ENCODE measurements at places on chromosomes 16 and 17. TPM values are rescaled to one million over a fixed set of nuclear protein-coding genes. Genes with fewer than 3 reads are reported as not detected.

Gene CD300H
- not detected for total RNA-seq

Gene EVI2A
- total RNA-seq = 2.2 TPM

Gene HAS3
- 4.7 TPM for total RNA-seq

Gene SLFN13
- total RNA-seq = 2.2 TPM

Gene SRL
- 2.5 TPM for total RNA-seq

Gene RND2
- total RNA-seq = 15.7 TPM

Gene C16orf96
- total RNA-seq = 10.3 TPM

GRCh38 chr16:16147316-16147999 lies 75.8 kb downstream of the ABCC6 start:
- H3K36me3 ChIP-seq = no peaks in the 10 kb centered on the region
- H3K27me3 ChIP-seq = no peaks in the 10 kb centered on the region
- DNase-seq = no peak
- H3K27ac ChIP-seq = no peak overlapping the region
- H3K4me3 ChIP-seq = no peak overlapping the region

GRCh38 chr16:57270221-57271062 lies 14.0 kb downstream of the PLLP start:
- peaks cover 52% of the 10 kb centered on the region for H3K4me1 ChIP-seq
- H3K36me3 ChIP-seq = no peaks in the 10 kb centered on the region
- H3K4me3 ChIP-seq = no peak overlapping the region
- H3K27ac ChIP-seq = no peak overlapping the region
- H3K27me3 ChIP-seq = no peaks in the 10 kb centered on the region
- no peak for DNase-seq

DNA sequence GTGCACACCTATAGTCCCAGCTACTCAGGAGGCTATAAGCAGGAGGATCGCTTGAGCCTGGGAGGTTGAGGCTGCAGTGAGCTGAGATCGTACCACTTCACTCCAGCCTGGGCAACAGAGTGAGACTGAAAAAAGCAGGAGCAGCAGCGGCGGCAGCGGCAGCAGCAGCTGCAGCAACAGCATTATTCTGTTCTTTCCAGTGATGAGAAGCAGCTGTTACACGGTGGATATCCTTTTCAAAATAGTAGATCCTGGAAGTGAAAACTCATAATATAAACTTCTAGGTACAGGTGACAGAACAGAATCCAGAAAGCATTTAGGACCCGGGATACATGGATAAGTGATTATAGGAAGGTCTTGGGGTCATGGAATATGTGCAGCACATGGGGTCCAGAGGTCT lies 17.8 kb upstream of the HNF1B start:
- no peak for DNase-seq
- H3K4me1 ChIP-seq = no peaks in the 10 kb centered on the region
- H3K4me3 ChIP-seq = no peak overlapping the region

DNA sequence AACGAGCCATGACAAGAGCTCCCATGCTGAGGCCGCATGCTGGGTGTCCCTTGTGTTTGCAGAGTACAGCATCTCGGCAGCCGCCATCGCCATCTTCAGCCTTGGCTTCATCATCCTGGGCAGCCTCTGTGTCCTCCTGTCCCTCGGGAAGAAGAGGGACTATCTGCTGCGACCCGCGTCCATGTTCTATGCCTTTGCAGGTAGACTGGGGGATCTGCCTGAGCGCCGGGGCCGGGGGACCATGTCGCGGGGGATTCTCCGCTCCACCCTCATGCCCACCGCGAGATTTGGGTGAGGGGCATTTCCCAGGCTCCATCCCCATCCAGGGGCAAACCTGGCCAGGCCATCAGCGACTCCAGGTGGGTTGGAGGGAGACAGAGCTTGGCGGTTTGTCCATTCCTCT lies 10.7 kb downstream of the CACNG1 start:
- H3K27ac ChIP-seq = no peak overlapping the region
- H3K4me3 ChIP-seq = no peak overlapping the region
- no peaks in the 10 kb centered on the region for H3K36me3 ChIP-seq
- no peaks in the 10 kb centered on the region for H3K4me1 ChIP-seq

- H3K27ac ChIP-seq = no peak overlapping the region
- no peaks in the 10 kb centered on the region for H3K36me3 ChIP-seq
- H3K27me3 ChIP-seq = no peaks in the 10 kb centered on the region
- H3K4me1 ChIP-seq = no peaks in the 10 kb centered on the region
Measured at GRCh38 chr17:45405250-45406086, 27.2 kb downstream of the ARHGAP27 start.

- no peaks in the 10 kb centered on the region for H3K36me3 ChIP-seq
- no peaks in the 10 kb centered on the region for H3K27me3 ChIP-seq
- H3K4me1 ChIP-seq = peaks cover 13% of the 10 kb centered on the region
- DNase-seq = no peak
- peak overlapping the region; percentile 58 for H3K4me3 ChIP-seq
Measured at GRCh38 chr16:3881499-3881990, 1.0 kb upstream of the CREBBP start.

GRCh38 chr17:36926226-36926625 lies 11.0 kb upstream of the LHX1 start:
- H3K27me3 ChIP-seq = no peaks in the 10 kb centered on the region
- no peak for DNase-seq
- H3K27ac ChIP-seq = no peak overlapping the region
- H3K4me3 ChIP-seq = no peak overlapping the region
- H3K36me3 ChIP-seq = no peaks in the 10 kb centered on the region
- peaks cover 4% of the 10 kb centered on the region for H3K4me1 ChIP-seq

GRCh38 chr17:19338031-19338990 lies 24.2 kb downstream of the B9D1 start:
- no peaks in the 10 kb centered on the region for H3K4me1 ChIP-seq
- H3K27ac ChIP-seq = no peak overlapping the region
- peak; percentile 50 for DNase-seq
- H3K27me3 ChIP-seq = no peaks in the 10 kb centered on the region
- no peaks in the 10 kb centered on the region for H3K36me3 ChIP-seq

DNA sequence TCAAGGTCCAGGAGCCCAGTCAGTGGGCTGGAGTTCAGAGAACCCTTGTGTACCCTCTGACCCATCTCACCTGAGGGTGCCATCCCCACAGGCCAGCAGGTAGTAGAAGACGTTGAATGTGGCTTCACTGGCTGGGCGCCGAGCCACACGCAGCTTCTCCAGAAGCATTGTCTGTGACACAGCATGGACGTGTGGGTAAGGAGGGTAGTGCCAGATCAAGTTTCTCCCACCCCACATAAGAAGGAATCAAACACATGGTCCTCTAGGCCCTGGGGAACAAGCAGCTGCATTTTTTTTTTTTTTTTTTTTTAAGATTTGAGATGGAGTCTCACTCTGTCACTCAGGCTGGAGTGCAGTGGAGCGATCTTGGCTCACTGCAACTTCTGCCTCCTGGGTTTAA lies 60.9 kb downstream of the MYO18A start:
- no peak overlapping the region for H3K27ac ChIP-seq
- no peaks in the 10 kb centered on the region for H3K27me3 ChIP-seq
- H3K4me3 ChIP-seq = no peak overlapping the region
- no peaks in the 10 kb centered on the region for H3K36me3 ChIP-seq
- H3K4me1 ChIP-seq = no peaks in the 10 kb centered on the region

GRCh38 chr16:85120006-85120340 lies 7.7 kb upstream of the CIBAR2 start:
- no peak overlapping the region for H3K27ac ChIP-seq
- H3K4me1 ChIP-seq = no peaks in the 10 kb centered on the region
- no peak for DNase-seq

DNA sequence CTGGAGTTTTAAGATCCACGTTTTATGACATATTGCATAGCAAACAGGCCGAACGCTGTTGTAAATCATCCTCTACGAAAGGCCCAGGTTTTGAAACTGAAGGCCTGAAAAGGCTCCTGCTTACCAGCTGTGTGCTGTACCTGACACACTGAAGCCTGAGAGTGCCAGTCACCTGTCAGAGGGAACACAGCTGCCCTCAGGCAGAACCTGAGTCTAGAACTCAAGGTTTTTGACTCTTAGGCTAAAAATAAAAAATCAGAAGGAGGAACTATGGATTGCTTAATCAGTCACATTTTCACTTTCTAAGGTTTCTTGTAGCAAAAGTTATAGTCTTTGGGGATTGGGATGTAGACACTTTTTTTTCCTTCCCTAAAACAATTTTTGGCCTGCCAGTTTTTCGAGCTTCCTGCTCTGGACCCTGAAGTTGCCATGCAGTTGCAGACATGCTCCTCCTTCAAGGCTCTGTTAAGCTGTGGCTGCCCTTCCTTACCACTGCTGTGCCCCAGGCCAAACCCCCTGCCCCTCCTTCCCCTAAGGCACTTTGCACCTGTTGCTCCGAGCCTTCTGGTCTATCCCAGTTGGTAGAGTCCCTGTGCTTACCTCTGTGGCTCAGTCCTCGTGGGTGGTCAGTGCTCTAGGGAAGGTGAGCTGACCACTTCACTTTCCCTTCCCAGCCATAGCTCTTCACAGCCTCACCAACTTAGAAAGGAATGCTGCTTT lies 56.6 kb downstream of the TENT4B start:
- no peaks in the 10 kb centered on the region for H3K27me3 ChIP-seq
- H3K4me1 ChIP-seq = peaks cover 31% of the 10 kb centered on the region
- no peak overlapping the region for H3K4me3 ChIP-seq

GRCh38 chr17:10088444-10088843 lies 110.0 kb downstream of the GAS7 start:
- H3K27ac ChIP-seq = no peak overlapping the region
- H3K36me3 ChIP-seq = no peaks in the 10 kb centered on the region
- H3K27me3 ChIP-seq = no peaks in the 10 kb centered on the region

DNA sequence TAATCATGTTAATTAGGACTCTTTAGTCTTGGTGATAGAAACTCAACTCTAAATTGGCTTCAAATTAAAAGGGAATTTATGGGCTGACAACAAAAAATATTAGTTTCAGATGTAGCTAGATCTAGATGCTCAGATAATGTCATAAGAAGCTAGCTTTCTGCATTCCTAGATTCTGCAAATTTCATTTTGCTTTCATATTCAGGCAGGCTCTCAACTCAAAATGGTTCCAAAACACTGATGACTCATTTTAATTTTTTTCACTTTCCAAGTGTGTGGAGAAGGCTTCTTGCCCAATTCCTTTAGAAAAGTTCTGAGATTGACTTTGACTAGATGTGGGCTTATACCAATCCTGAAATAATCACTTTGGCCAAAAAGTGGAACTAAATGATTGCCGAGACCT lies 236.7 kb upstream of the GOT2 start:
- H3K27me3 ChIP-seq = no peaks in the 10 kb centered on the region
- H3K4me3 ChIP-seq = no peak overlapping the region
- peaks cover 5% of the 10 kb centered on the region for H3K4me1 ChIP-seq

DNA sequence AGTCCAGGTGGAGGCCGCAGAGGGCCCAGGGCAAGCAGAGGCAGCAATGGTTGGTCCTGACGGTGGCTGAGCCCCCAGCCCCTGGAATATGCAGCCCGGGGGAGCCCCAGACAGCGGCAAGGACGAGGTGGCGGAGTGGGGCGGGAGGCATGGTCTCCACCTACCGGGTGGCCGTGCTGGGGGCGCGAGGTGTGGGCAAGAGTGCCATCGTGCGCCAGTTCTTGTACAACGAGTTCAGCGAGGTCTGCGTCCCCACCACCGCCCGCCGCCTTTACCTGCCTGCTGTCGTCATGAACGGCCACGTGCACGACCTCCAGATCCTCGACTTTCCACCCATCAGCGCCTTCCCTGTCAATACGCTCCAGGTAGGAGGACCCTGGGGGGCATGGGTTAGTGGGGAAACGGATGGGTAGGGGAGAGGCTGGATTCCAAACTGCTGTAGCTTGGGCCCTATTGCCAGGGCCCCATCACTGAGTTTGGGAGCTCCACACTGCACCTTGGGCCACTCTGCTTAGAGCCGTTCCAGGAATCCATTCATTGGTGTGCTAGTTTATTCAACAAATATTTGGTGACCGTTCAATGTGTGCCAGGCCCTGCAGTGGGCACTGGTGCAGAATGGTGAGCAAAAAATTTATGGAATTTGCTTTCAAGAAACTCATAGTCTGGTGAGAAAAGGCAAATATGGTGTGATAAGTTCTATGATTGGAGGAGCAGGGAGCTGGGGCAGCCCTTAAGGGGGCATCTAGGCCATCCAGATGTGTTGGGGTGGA lies 3.8 kb downstream of the RASL10B start:
- H3K36me3 ChIP-seq = no peaks in the 10 kb centered on the region
- peaks cover 6% of the 10 kb centered on the region for H3K4me1 ChIP-seq
- no peak overlapping the region for H3K4me3 ChIP-seq

DNA sequence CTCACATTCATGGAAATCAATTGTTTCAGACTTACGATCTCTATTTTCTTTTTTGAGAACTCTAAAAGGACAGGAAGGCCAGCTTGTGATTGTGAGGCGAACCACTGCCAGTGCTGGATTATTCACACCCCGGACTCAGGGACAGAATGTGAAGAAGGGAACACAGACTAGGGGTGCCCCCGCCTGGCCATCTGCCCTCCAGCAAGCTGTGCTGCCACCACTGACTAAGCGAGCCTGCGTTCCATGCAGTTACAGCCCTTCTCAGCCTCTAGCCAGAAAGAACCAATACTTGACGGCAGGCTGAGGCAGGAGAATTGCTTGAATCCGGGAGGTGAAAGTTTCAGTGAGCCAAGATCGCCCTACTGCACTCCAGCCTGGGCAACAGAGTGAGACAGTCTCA lies 2.8 kb downstream of the HAGH start:
- peaks cover 31% of the 10 kb centered on the region for H3K4me1 ChIP-seq
- H3K27ac ChIP-seq = no peak overlapping the region
- no peak overlapping the region for H3K4me3 ChIP-seq
- no peaks in the 10 kb centered on the region for H3K27me3 ChIP-seq
- DNase-seq = peak; percentile 83
- H3K36me3 ChIP-seq = no peaks in the 10 kb centered on the region

DNA sequence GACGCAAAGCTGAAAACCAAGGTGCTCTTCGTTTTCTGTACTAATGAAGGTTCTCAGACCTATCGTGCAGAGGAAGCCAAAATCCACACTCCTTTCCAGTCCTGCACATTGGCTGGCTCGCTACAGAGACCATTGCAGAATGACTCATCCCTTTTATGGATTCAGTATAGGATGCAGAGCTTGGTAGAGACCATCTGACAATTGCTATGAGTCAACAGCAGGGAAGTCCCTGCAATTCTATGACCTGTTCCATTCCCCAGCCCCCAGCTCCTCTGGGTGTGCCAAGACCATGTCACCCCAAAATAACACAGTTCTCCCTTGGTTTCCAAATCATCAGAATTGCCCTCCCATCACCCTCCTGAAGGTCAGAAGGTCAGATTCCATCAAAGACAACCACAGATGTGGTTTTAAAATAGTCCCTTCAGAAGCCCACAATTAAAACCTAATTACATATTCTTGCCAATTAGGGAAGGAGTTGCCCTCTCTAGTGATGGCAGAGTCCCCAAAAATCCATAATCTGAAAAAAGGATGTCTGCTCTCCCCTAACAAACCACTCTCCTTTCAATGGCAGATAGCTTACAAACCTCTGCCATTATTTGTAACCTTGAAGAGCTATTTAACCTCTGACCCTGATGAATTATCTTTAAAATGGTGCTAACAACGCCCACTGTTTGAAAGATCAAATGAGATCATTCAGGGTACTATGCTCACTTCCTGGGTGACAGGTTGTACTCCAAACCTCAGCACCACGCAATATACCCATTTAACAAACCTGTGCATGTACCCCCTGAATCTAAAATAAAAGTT lies 108.2 kb upstream of the RBBP6 start:
- H3K27ac ChIP-seq = no peak overlapping the region
- no peak for DNase-seq
- no peaks in the 10 kb centered on the region for H3K36me3 ChIP-seq
- no peaks in the 10 kb centered on the region for H3K4me1 ChIP-seq
- no peaks in the 10 kb centered on the region for H3K27me3 ChIP-seq
